ENCODE measurements at places on chromosomes 2 and 18. TPM values are rescaled to one million over a fixed set of nuclear protein-coding genes. Genes with fewer than 3 reads are reported as not detected.

Gene CD28
- total RNA-seq: not detected

DNA sequence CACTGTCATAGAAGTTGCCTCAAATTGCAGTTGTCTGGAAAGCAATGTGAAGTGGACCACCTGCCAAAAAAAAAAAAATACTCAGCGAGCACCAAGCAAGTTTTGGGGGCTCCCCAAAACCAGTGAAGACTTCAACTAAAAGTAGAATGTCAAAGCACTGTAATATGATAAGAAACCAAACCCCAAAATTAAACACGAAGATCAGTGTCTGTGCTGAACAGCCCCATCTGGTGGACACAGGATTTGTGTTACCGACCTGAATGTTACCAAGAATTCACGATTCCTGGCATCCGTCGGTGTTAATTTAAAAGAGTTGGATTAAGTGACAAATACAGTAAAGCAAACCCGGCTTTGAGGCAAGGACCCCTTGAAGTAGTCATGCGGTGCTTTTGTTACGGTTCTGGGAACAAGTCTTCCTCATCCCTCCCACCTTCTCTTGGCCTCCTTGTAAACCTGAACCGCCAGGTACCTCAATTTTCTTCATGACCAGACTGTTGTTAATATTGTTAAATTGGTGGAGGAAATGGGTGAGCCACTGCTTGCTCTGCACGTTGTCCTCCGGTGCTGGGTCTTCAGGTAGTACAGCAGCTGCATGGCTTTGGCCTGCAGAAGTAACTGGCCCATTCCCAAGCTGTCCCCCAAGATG is 31.3 kb upstream of the SSB start:
- peak; percentile 45 for DNase-seq

Gene ALPP
- total RNA-seq: not detected

Gene CKAP2L
- total RNA-seq: 32.7 TPM

DNA sequence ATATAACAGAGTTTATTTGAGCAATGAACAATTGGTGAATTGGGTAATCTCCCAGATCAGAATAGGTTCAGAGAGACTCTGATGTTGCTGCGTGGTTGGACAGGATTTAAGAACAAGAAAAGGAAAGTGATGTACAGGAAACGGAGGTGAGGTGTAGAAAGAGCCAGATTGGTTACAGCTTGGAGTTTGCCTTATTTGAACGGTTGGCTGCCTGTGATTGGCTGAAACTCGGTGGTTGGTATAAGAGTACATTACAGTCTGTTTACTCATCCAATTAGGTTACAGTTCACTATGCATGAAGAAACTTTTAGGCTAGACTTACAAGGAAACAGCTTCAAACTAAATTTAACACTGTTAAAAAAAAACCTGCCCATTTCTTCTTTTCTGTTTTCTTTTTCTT is 68.0 kb upstream of the CABLES1 start:
- no peak for DNase-seq

GRCh38 chr2:169571571-169571970 is 2.1 kb downstream of the FASTKD1 start:
- no peak for DNase-seq

- DNase-seq: peak; percentile 49
These were observed 219.3 kb upstream of the OSR1 start for GRCh38 chr2:19577723-19578122.

Gene VPS4B
- 105 TPM for total RNA-seq

Gene CHRNG
- not detected for total RNA-seq

- no peak for DNase-seq
These were observed 15.9 kb downstream of the GATA6 start for GRCh38 chr18:22185273-22185672.

- DNase-seq: peak; percentile 29
These were observed 300.9 kb downstream of the CYP26B1 start for GRCh38 chr2:71846669-71847291.

DNA sequence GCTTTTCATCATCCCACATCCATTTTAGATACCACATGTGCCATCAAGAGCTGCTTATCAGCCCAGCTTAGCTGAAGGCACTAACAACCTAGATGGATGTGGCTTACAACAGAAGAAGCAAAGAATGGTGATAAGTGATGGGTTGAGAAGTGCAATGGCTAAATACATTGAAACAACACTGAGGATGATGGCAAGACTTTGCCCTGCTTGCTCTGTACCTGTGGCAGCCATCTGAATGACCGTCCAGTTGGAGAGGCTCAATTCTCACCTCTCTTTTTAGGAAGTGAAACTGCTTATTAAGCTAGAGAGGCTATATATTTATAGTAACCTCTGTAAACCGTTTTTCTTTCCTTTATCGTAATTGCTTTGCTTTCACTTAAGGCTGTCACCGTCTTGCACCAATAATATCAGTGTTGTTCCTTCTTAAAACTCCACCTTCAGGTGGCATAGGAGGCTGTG is 5.7 kb downstream of the GPATCH11 start:
- no peak for DNase-seq

DNA sequence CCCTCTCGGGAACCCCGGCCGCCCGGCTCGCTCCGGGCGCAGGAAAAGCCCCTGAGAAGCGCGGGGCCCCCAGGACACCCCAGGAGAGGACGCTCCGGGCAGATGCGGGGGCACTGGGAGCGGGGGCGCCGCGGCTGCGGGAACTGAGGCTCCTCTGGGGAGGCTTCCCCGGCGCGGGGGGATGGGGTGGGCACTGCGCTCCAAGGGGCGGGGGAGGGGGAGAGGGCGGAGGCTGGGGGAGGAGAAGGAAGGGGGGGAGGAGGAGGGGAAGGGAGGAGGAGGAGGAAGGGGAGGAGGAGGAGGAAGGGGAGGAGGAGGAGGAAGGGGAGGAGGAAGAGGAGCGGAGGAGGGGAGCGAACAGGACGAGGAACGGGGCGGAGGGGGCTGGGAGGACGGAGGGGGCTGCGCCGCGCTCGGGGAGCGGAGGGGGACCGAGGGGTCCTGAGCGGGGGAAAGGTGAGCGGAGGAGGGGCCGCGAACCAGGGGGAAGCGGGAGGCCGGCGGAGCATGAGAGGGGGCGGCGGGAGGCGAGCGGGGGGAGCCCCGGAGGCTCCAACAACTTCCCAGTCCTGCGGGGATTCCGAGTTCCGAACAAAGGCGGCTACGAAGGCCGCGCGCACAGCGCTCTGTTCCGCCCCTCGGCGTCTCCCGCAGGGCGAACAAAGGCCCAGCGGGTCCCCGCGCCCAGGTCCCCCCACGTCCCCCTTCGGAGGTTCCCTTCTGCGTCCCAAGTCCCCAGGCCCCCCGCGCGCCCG is 742 bp downstream of the PXDN start:
- peak; percentile 46 for DNase-seq

Gene SERPINB11
- total RNA-seq: not detected

Gene LYPD6
- total RNA-seq: not detected

GRCh38 chr2:43518181-43518580 is 77.7 kb downstream of the THADA start:
- peak; percentile 50 for DNase-seq

Gene CROCC2
- not detected for total RNA-seq

- no peak for DNase-seq
These were observed 6.9 kb downstream of the INHA start for GRCh38 chr2:219578811-219579613.

DNA sequence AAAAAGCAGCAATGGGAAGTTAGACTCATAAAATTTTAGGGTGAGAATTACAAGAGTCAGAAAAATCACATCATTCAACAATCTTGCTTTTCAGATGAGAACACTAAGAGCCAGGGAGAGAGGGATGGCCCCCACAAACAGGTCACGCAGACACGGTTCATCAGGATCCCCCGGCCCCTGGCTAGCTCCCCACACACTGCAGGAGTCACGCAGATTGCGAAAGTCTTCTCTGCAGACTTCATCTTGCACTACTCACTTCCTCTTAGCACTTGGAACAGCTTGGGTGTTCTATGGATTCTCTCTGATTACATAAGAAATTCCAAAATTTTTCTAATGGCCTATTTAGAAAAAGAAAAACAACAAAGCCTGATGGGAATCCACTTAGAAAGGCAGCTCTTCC is 21.6 kb upstream of the SULT1C2 start:
- no peak for DNase-seq

Gene CYB5A
- 27.8 TPM for total RNA-seq

DNA sequence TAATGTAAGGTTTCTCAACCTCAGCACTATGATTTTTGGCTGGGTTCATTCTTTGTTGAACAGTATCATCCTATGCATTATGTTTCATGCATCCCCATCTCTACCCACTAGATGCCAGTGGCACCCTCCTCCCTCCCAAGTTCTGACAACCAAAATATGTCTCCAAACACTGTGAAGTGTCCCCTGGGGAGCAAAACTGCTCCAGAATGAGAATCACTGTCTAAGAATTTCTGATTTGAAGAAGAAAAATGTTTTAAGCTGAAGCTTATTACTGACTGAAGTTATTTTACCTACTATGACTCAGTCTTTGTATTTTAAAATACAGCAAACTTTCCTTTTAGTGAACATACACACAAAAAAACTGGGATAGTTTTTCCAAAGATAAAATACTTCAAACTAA is 3.4 kb downstream of the THADA start:
- no peak for DNase-seq

GRCh38 chr2:144753416-144753815 is 233.5 kb upstream of the ZEB2 start:
- DNase-seq: no peak
